Colonic mucosa (tissue), 4 donors: ENCODE measurements at places on chromosomes 4 and X. TPM values are rescaled to one million over a fixed set of nuclear protein-coding genes. Genes with fewer than 3 reads are reported as not detected.

Gene IQCM
- total RNA-seq: 3.4 TPM

Gene C1GALT1C1
- 31.4 TPM for total RNA-seq

Gene CHRDL1
- 2.2 TPM for total RNA-seq

Gene CHRNA9
- not detected for total RNA-seq

Gene F8A3
- not detected for total RNA-seq

Gene GAGE12E
- total RNA-seq: not detected

Gene SSX4
- total RNA-seq: not detected

Gene SPATA18
- 14.6 TPM for total RNA-seq

Gene GABRG1
- not detected for total RNA-seq

Gene MAGEB17
- not detected for total RNA-seq

Gene ARMCX1
- 6.8 TPM for total RNA-seq

Gene SHROOM4
- 2.2 TPM for total RNA-seq

Gene ITGB1BP2
- total RNA-seq: 0.96 TPM

Gene POU3F4
- total RNA-seq: not detected

Gene FAM9B
- not detected for total RNA-seq

Gene SLC10A6
- 0.58 TPM for total RNA-seq

Gene USP17L15
- total RNA-seq: not detected

Gene DCAF12L1
- not detected for total RNA-seq

Gene SPANXN3
- total RNA-seq: not detected

Gene SPATA4
- total RNA-seq: not detected
